ENCODE measurements at places on chromosomes 13 and 19.

GRCh38 chr19:4575267-4576015 lies 16.0 kb upstream of the SEMA6B start:
- peak; percentile 47 for DNase-seq

GRCh38 chr13:66139701-66140100 lies 1090.4 kb downstream of the PCDH9 start:
- DNase-seq, result no peak

GRCh38 chr19:54364775-54365257 lies at the start of gene LAIR1:
TSS of gene LAIR1 (minus strand) at chr19:54364931. CDS start at chr19:54364804, 127 bp downstream.
- no peak for DNase-seq

DNA sequence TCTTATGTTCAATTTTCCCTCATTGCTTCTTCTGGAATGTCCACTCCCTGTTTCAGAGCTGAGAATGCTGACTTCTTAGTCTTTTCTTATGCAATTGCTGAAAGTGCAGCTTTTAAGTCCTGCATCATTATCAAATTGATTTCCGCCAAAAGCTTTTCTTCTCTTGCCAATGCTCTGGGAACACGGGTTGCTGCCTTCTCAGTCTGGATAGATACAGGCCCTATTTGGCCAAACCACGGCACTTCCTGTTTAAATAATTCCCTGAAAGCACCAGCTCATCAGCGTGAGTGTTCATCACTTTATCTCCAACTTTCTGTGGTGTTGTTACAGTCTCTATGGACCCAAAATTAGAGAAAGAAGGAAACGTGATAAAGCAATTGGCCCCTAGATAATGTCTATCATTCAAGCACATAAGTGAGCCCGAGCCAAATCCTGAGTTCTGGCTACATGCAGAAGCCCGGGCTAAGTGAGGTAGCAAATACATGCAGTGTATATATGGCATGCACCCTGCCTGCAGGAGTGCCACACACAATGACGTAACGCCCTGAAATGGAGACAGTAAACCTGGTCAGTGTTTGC lies 85.7 kb downstream of the CYSLTR2 start:
- no peak for DNase-seq

DNA sequence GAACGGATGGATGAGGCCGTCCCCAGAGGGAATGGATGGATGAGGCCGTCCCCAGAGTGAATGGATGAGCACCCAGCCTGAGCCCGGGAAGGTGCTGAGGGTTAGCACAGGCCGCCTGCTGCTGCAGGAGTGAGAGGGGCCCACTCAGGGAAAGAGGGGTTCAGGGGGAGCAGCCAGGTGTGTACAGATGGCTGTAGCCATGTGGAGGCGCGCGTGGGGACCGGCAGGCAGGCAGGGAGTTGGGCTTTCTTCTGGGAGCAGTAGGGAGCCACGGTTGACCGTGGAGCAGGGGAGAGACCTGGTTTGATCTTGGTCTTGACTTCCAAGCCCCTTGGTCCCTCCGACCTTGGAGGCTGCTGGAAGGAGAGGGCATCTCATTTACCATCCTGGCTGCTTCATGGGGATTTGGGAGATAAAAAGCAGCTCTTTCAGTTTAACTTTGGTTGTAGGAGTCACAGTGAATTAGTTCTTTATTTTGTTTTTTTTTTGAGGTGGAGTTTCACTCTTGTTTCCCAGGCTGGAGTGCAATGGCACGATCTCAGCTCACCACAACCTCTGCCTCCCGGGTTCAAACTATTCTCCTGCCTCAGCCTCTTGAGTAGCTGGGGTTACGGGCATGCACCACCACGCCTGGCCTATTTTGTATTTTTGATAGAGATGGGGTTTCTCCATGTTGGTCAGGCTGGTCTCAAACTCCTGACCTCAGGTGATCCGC lies 24.7 kb downstream of the ARID3A start:
- no peak for DNase-seq

DNA sequence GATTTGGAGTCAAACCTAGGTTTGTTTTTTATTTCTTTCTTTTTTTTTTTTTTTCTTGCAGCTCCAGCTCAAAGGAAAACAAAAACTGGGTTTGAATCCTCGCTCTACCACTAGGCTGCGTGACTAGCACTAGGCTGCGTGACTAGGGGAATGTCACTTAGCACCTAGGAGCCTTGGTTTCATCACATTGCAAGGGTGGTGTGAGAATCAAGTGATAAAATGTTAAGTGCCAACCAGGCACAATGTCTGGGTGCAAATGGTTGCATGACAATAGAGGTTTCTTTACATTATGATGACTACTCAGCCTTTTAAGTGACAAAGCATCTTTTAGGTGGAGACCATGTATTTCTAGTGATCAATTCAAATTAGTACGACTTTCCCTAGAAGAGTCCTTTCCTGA lies 27.9 kb downstream of the RCBTB2 start:
- no peak for DNase-seq

GRCh38 chr19:41895745-41896580 lies 13.0 kb downstream of the ARHGEF1 start:
- no peak for DNase-seq

- no peak for DNase-seq
Measured at GRCh38 chr13:20192158-20192835, 441 bp downstream of the GJB2 start.

DNA sequence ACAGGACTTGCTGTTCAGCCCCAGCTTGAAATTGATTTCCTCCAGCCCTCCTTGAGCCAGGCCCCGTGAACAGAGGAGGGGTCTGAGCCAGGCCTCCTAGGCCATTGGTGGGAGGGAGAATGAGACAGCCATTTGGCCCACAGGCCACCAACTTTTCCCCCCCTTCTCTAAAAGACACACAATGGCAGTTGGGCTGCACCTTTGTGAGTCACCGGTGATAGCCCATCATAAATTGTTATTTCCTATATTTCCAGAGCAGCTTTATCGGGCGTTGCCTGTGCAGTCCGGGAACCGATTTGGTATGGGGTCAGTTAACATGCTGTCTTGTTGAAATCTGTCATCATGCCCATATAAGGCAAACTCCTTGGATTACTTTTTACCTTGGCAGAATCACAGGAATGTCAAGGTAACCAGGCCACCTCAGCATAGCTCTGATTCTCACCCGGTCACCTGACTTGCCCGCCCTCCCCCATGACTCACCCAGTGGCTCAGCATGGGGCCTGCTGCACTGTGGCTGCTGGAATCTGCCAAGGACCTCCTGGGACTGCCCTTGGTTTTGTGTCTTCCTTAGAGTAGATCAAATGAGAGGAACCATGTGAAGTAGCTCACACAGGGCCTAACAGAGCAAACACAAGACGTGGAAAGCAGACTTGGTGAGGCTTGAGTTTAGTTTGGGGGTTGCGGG lies 36.1 kb downstream of the ACTN4 start:
- DNase-seq, result no peak

DNA sequence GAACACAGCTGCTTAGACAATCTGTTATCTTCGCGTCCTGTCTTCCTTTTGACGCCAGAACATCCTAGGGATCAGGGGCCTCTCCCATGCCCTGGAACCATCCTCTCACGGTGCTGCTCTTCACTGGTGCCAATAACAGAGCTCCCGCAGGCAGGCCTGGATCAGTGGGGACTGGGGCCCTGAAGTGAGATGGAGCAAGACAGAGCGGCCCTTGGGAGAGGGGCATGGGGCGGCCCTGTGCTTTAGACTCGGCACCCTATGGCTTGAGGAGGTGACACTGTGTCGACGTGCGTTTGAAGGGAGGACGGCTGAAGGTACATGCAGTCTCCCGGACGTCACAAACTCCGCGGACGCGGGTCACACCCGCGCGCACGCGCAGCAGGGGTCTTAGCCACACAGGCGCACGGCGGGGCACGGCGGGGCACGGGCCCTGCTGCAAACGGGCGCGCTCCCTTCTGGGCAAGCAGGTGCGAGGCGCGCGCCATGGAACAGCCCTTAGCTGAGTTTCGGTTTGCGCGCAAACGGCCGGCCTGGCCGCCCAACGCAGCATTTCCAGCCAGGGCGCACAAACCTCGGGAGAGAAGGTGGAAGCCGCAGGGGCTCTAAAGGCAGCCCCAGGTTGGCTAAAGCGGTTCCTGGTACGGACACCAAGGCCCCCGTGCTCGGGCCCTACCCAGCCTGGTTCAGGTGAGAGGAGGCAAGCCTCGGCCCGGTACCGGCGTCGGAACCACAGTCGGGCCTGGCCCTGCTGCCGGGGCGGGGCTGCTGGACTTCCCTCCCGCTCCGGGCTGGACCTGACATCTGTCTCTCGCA lies 16.5 kb upstream of the RNF17 start:
- no peak for DNase-seq

DNA sequence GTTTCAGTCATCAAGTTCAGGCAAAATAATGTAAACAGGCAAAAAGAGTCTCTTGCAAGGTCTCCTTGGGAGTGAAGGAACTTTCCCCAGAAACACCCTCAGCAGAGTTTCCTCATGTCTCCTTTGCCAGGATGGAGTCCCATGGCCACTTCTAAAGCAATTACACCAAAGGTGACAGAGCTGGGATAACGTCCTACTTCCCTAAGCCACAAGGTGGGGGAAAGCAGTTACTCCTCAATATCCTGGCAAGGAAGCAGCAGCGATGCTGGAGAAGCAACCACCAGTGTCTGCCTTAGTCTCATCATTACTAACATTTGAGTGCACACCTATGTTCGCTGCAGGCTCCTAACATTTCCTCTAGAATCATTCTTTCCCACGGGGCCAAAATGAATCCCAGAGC lies 88.6 kb downstream of the UBL3 start:
- no peak for DNase-seq

DNA sequence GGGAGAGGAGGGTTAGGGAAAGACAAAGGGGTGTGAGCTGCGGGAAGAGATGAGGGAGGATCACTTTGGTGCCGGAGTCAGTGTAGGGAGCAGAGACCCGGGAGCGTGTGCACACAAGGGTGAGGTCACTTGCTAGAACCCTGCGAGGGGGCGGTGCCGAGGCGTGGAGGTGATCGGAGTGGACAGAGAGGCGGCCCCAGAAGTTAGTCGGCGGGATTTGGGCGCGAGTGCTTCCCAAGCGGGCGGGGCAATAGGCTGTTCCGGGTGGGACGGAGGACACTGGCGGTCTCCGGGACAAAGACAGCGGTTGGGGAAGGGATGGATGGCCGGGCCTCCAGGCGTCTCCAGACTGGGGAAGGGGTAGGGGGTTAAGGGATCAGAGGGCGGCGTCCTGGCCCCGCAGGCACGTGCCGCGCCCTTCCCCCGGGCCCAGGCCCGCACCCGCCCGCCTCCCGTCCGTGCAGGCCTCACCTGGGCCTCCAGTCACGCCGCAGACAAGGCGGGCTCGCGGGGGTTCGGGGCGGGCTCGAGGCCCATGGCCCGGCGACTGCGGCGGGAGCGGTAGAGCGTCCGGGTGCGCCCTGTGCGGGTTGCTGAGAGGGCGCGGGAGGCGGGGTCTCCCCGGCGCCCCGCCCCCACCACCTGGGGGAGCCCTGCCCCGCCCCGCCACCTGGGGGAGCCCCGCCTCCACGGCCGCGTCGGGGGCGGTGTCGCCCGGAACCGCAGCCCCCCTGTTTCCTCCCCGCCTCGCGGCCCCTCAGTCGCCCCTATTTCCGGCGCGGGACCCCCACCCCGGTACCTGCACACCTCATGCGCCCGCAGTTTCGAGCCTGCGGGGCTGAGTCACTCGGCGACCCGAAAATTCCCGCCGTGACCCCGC lies at the start of gene LPAR2:
LPAR2 (minus strand) TSS at position 600 of the 880 bp plus-strand sequence. CDS start 945 bp downstream, outside the sequence.
- peak; percentile 43 for DNase-seq

GRCh38 chr19:3151563-3152418 lies 16.0 kb downstream of the GNA15 start:
- DNase-seq, result no peak

DNA sequence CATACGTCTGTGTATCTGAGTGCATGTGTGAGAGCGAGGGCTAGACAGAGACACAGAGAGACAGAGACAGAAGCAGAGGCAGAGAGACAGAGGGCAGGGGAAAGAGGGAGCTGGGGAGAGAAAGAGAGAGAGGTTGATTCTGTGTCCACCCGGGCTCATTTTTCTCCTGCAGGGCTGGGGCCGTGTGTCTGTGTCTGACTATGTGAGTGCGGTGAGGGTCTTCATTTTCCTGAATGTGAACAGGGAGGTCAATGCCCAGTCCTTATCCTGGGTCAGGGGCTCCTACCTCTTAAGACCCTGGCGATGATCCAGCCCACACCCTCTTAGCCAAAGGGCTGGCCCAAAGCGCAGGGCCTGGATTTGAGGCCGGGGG lies 17.7 kb downstream of the LRRC4B start:
- no peak for DNase-seq

- DNase-seq, result no peak
Measured at GRCh38 chr13:79815041-79815440, 334.1 kb downstream of the NDFIP2 start.

DNA sequence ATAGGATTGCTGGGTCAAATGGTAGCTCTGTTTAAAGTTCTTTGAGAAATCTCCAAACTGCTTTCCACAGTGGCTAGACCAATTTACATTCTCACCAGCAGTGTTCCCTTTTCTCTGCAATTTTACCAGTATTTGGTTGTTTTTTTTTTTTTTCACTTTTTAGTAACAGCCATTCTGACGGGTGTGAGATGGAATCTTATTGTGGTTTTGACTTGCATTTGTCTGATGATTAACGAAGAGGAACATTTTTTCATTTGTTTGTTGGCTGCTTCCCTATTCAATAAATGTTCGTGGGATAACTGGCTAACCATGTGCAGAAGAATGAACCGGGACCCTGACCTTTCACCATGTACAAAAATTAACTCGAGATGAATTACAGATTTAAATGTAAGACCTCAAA lies 31.2 kb downstream of the CYP4F2 start:
- no peak for DNase-seq

GRCh38 chr19:56877069-56877715 lies 36.7 kb upstream of the PEG3 start:
- no peak for DNase-seq

- DNase-seq, result no peak
Measured at GRCh38 chr13:42735010-42735409, 46.4 kb upstream of the FAM216B start.

- DNase-seq, result no peak
Measured at GRCh38 chr19:46090444-46090843, 34.0 kb downstream of the IGFL3 start.

GRCh38 chr13:95707035-95707434 lies 30.1 kb downstream of the DNAJC3 start:
- no peak for DNase-seq

- no peak for DNase-seq
Measured at GRCh38 chr13:48726711-48727110, 73.0 kb downstream of the CYSLTR2 start.

DNA sequence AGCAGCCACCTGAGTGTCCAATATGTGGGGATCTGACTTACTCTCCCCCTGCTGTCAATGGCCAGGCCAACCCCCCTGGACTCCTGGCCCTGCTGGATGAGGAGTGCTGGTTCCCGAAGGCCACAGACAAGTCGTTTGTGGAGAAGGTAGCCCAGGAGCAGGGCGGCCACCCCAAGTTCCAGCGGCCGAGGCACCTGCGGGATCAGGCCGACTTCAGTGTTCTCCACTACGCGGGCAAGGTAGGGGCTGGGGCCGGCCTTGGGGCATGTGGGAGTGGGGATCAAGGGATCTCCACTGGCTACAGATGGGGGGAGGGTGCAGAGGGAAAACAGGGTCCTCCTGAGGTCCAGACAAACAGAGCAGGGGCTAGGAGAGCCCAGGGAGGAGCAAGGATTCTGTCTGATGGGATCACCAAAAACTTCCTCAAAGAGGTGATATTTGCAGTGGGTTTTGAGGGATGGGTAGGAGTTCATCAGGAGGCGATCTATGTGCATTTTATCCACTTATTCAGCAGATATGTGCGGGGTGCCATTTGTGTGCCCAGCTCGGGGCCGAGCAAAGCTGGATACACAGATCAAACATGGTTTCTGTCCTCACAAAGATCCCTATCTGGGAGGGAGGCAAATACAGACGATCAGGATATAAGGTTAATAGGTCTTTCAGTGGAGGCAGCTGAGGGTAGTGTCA lies 47.2 kb downstream of the MYH14 start:
- no peak for DNase-seq

Data from neural crest cell (in vitro differentiated cells).